ENCODE measurements at places on chromosomes 13 and 19.

DNA sequence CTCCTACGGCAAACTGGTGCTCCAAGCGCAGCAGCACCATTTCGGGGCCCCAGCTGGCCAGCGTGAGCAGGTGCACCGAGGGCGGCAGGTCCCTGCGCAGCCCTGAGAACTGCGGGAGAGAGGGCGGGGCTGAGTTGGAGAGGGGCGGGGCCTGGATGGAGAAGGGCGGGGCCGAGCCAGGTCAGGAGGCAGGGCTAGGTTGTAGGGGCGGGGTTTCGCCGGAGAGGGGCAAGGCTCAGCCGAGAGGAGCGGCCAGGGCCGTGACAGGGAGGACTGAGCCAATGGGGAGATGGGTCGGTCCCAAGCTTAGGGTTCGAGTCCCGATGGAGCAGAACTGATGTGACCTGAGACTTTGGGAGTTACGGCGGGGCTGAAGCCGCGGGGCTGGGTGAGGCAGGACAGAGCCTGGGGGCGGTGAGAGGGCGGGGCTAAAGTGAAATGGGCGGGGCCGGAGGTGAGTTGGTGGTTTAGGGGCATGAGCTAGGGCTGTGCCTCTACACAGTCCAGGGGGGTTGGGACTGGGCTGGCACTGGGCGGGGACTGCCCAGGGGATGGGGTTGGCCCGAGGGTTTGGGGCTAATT is 19.0 kb downstream of the MAN2B1 start:
- H3K36me3 ChIP-seq = peaks cover 12% of the 10 kb centered on the region
- no peak overlapping the region for H3K27ac ChIP-seq
- H3K4me1 ChIP-seq = no peaks in the 10 kb centered on the region
- peak; percentile 65 for DNase-seq
- H3K4me3 ChIP-seq = no peak overlapping the region

- H3K36me3 ChIP-seq = no peaks in the 10 kb centered on the region
- no peaks in the 10 kb centered on the region for H3K4me1 ChIP-seq
- H3K4me3 ChIP-seq = no peak overlapping the region
- DNase-seq = no peak
- H3K27me3 ChIP-seq = no peaks in the 10 kb centered on the region
- no peak overlapping the region for H3K27ac ChIP-seq
These were observed 185.3 kb upstream of the MIR17HG start for GRCh38 chr13:91162180-91162579.

DNA sequence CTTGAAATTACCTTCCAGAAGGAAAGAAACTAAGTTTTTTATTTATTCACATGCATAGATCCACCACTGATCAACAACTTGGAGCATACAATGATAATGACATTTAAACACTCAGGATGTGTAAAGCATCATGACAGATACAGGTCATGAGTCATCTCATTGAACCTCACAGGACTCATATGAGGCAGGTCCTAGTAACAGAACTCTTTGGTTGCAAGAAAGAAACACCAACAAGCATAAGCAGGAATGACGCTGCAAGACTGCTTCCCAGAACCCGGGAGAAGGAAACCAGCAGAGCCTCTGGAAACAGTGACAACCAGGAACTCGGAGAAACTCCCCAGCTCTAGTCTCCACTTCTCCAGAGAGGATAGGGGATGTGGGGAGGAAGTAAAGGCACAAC is 60.8 kb upstream of the IPO5 start:
- no peak overlapping the region for H3K27ac ChIP-seq
- peak; percentile 9 for DNase-seq
- H3K27me3 ChIP-seq = no peaks in the 10 kb centered on the region

DNA sequence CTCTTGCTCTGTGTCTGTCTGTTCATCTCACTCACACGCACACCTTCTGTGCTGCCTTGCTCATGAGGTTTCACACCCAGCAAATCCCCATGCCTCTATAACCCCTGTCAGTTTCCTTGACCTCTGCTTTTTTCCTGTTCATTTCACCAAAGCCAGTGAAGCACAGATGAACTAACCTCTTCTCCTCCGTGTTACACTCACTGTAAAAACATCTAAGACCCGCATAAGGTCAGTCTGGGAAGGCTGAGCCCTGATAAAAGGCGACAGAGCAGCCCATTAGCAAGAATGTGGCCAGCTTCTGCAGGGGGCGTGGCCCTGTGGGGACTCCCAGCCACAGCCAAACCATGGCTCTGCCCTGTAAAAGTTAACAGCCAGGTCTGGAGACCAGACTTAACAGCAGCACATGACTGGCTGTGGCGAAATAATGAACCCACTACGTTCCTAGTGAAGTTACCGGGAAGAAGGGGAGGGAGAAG is 42.8 kb upstream of the NPAS1 start:
- peak overlapping the region; percentile 93 for H3K27ac ChIP-seq
- no peak overlapping the region for H3K4me3 ChIP-seq
- H3K36me3 ChIP-seq = no peaks in the 10 kb centered on the region
- peaks cover 29% of the 10 kb centered on the region for H3K4me1 ChIP-seq
- DNase-seq = peak; percentile 93
- H3K27me3 ChIP-seq = no peaks in the 10 kb centered on the region

DNA sequence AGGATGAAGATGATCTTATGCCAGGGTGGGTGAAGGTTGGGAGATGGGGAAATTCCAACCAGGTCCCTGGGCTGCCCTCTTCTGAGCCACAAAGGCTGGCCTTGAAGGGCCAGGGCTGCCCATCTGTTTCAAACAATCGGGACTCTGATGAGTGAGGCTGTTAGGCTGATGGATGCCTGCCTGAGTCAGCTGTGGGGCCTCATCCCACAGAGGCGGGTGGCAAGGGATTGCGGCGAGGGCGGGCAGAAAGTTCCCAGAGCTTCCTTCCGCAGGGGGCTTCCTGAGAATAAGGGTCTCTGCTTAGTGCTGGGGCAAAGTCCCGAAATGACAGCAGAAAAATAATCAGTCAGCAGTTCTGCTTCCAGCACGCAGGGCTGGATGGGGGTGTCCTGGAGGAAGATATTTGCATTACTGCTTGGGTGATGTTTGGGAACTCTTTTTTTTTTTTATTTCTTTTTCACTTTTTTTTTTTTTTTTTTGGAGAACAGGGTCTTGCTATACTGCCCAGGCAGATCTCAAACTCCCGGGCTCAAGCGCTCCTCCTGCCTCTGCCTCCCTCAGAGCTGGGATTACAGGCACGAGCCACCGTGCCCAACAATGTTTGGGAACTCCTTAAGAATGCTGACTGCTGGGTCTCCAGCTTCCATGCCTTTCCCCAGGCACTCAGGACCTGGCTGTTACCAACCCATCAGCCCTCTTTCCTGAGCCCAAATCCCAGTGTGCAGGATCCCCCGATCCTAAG is 14.1 kb downstream of the SH3GL1 start:
- no peak overlapping the region for H3K27ac ChIP-seq
- peaks cover 35% of the 10 kb centered on the region for H3K36me3 ChIP-seq
- no peak for DNase-seq
- no peaks in the 10 kb centered on the region for H3K27me3 ChIP-seq

- no peak for DNase-seq
- no peaks in the 10 kb centered on the region for H3K4me1 ChIP-seq
- H3K36me3 ChIP-seq = no peaks in the 10 kb centered on the region
- no peak overlapping the region for H3K27ac ChIP-seq
- H3K4me3 ChIP-seq = no peak overlapping the region
These were observed 346.6 kb downstream of the TSHZ3 start for GRCh38 chr19:31002518-31003244.

DNA sequence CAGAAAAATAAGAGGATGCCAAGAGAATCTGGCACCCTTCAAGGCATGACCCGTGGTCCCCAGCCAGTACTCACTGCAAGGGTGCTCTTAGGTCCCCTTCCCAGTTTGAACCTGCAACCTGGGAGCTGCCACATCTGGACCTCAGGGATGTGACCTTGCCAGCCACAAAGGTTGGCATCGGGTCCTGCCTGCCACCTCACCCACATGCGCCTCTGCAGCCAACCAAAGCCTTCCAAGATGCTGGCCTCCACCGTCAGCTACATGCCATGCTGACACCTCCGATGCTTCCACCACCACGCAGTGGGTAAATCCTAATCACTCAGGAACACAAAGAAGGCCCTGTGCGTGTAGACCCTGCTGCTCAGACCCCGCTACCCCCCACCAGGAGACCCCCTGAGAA is 35.1 kb downstream of the ELL start:
- H3K27me3 ChIP-seq = no peaks in the 10 kb centered on the region
- no peak overlapping the region for H3K4me3 ChIP-seq
- H3K36me3 ChIP-seq = no peaks in the 10 kb centered on the region

DNA sequence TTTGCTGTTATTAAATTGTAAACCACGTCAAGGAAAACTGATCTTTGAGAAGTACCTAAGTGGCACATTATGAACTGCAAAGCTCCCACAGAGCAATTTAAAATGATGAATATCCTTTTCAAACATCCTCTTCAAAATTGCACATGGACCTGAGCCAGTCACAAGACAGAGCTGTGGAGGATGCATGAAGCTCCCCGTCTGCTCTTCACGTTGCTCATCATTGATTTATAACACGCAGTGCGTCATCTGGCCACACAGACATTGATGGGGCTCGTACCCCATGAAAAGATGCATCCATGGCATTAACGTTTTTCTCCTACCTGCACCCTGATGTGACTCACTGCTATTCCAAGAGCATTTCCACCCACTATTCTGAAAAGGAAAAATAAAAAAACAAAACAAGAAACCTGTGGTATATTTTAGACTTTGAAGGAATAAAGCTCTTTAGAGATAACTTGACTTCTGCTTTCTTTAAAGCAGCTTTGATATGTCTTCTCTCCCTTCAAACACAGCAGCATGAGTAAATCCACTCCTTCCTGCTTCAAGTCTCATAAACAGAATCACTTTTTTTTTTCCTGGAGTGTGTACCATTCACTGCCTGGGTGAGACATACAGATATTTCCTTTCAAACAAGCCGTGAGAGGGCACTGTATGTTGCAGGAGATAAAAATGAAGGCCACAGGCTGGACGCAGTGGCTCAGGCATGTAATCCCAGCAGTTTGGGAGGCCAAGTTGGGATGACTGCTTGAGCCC is 7.2 kb upstream of the SERTM1 start:
- no peaks in the 10 kb centered on the region for H3K27me3 ChIP-seq
- no peaks in the 10 kb centered on the region for H3K36me3 ChIP-seq
- DNase-seq = no peak
- H3K4me1 ChIP-seq = no peaks in the 10 kb centered on the region

- H3K36me3 ChIP-seq = no peaks in the 10 kb centered on the region
- H3K4me3 ChIP-seq = no peak overlapping the region
- H3K27me3 ChIP-seq = no peaks in the 10 kb centered on the region
- no peak for DNase-seq
These were observed 97.4 kb downstream of the CAB39L start for GRCh38 chr13:49346460-49346859.

GRCh38 chr19:32570081-32570785 is 10.8 kb upstream of the PDCD5 start:
- no peak overlapping the region for H3K4me3 ChIP-seq
- H3K27me3 ChIP-seq = no peaks in the 10 kb centered on the region
- H3K4me1 ChIP-seq = no peaks in the 10 kb centered on the region
- peak; percentile 63 for DNase-seq

GRCh38 chr13:41568143-41568971 is 111.0 kb downstream of the RGCC start:
- DNase-seq = no peak
- H3K4me3 ChIP-seq = no peak overlapping the region
- no peak overlapping the region for H3K27ac ChIP-seq
- H3K27me3 ChIP-seq = no peaks in the 10 kb centered on the region
- no peaks in the 10 kb centered on the region for H3K4me1 ChIP-seq

GRCh38 chr13:30742901-30743300 is 7.6 kb downstream of the ALOX5AP start:
- no peak overlapping the region for H3K4me3 ChIP-seq
- peak; percentile 24 for DNase-seq
- H3K27ac ChIP-seq = peak overlapping the region; percentile 86

- H3K4me3 ChIP-seq = no peak overlapping the region
- no peaks in the 10 kb centered on the region for H3K27me3 ChIP-seq
- DNase-seq = no peak
- H3K27ac ChIP-seq = no peak overlapping the region
These were observed 30.8 kb downstream of the USPL1 start for GRCh38 chr13:30648522-30649012.

GRCh38 chr13:99658261-99658991 is 157.2 kb downstream of the TM9SF2 start:
- H3K4me3 ChIP-seq = peak overlapping the region; percentile 29
- DNase-seq = no peak
- no peak overlapping the region for H3K27ac ChIP-seq
- peaks cover 12% of the 10 kb centered on the region for H3K27me3 ChIP-seq
- H3K4me1 ChIP-seq = peaks cover 7% of the 10 kb centered on the region

DNA sequence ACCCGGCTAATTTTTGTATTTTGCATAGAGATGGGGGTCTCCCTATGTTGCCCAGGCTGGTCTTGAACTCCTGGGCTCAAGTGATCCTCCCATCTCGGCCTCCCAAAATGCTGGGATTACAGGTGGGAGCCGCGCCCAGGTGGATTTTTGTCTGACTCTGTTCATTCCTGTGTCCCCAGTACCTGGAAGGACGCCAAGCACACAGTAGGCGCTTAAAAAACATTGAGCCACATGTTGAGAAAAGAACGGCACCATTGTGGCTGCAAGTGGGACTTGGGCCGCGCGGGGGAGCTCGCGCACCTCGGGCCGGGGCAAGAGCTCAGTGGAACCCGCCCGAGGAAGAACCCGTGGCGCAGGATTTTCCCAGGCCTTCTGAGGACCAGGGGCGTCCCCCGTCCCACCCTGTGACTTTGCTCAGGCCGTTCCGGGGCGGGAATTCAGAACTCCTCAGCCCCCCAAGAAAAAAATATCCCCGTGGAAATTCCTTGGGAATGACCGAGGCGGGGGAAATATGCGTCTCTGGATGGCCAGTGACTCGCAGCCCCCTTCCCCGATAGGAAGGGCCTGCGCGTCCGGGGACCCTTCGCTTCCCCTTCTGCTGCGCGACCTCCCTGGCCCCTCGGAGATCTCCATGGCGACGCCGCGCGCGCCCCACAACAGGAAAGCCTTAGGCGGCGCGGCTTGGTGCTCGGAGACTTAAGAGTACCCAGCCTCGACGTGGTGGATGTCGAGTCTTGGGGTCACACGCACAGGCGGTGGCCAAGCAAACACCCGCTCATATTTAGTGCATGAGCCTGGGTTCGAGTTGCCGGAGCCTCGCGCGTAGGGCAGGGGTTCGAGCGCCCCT is 1.4 kb upstream of the ICAM1 start:
- no peaks in the 10 kb centered on the region for H3K27me3 ChIP-seq
- no peak overlapping the region for H3K27ac ChIP-seq
- DNase-seq = peak; percentile 79
- peaks cover 14% of the 10 kb centered on the region for H3K4me1 ChIP-seq

DNA sequence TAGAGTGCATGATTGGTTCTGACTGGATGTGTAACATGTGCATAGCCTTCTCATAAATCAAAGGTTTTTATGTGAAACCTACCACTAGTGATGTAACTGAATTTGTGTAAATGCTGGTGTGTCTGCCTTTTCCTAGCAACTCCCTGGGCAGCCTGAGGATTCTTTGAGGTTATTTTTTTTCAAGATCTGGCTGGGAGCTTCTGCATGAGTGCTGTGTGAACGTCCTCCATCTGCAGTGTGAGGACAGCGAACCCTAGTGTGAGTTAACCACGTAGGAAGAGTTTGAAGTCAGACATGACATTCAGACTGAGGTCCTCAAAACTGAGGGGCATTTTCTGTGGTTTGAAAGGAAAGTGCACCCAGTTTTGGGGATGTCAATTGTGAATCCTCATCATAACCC is 39.9 kb downstream of the DPRX start:
- H3K27me3 ChIP-seq = no peaks in the 10 kb centered on the region
- no peak for DNase-seq
- H3K4me1 ChIP-seq = peaks cover 4% of the 10 kb centered on the region
- no peak overlapping the region for H3K27ac ChIP-seq

GRCh38 chr13:70034286-70034685 is 73.3 kb upstream of the ATXN8OS start:
- peak; percentile 64 for DNase-seq
- no peak overlapping the region for H3K27ac ChIP-seq
- no peaks in the 10 kb centered on the region for H3K27me3 ChIP-seq
- no peak overlapping the region for H3K4me3 ChIP-seq
- no peaks in the 10 kb centered on the region for H3K4me1 ChIP-seq

All from trophoblast cell (in vitro differentiated cells and primary cell).